ENCODE measurements at places on chromosomes 11 and 22.

DNA sequence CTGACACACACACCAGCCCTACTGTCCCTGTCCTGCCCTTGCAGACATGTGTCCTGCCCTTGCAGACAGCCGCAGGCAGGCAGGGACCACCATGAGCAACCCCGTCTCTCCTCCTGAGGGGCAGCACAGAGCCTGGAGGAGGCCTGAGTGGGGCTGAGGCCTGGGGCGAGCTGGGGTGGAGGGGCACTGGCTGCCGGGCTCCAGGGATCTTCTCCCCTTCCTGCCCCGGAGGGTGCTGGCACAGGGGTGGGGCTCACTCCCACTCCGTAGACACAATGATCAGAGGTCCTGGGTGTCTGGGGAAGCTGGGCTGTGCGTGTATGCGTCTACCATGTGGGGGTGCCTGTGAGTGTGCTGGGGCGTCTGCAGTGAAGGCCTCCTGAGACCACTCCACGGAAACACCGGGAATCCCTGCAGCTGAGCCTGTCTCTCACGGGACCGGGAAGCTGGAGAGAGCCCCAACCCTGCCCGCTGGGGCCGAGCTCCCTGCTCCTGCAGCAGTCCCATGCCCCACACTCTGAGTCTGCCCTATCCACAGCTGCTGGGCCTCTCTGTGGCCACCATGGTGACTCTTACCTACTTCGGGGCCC is 588 bp downstream of the TSPAN32 start:
- DNase-seq, result no peak

DNA sequence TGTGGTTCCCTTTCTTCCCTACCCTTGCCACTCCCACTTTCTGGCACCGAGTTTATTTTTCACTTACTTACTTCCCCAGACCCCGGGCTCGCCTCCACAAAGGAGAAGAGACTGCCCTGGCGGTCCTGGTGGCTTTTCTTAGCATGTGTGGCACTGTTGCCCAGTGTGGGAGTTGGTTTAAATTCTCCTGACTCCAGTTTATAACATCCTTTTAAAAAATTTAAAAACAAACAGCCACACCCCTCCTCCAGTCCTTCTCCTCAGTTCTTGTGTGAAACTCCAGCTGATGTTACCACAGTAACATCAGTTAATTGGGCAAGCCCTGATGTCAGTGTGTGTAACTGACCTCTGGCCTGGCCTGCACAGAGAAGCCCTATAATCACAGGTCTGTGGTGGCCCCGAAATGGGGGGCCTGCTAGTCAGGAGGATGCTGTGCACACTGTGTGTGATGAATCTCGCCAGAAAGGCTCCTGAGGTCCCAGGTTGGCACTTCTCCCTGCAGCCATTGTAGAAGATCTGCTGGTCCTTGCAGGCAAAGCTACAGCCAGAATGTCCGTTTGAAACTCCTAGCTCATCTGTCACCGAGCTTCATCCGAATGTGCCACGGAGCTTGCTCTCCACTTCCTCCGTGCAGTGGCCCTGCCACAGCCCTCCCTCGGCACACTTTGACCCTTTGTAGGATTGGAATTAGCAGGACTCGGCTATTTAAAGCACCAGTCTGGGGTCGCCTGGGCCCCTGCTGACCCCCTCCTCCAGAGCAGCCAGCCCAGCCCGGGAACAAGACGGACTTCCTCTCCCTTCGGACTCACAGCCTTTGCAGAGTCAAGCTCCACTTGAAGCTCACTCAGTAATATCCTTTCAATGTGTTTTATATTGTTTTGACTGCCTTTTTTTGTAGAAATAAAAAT is 7.6 kb downstream of the YDJC start:
- peak; percentile 51 for DNase-seq

DNA sequence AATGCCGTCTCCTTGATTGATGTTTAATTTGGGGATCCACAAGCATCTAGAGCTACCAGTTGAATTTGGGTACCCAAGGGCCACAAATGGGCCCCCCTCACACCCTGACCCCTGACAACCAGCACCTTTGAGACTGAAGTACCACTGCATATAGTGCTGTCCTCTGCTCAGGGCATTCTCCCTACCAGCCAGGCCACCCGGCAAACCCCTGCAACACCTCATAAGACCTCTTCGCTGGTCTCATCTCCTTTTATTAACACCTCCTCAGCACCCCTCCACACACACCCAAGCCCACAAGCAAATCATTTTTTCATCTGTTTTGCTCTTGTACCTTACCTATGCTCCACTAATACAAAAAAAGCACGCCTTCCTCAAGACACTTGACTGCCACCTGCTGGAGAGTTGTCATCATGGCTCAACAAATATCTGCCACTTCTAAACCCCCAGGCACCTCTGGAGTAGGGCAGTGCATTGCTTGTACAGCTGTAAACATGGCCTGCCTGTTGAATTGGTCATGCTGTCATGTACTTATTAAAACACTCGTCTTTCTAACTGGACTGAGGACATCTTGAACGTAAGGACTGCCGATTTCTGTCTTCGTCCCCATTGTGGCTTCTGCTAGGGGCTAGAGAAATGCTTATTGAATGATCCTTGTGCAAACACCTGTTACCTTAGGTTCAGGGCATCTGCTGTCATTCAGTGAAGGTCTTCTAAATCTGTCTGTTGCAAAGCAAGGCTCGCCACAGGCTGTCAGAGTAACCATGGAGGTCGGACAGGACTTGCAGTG is 66.5 kb downstream of the BMAL1 start:
- DNase-seq, result peak; percentile 79

GRCh38 chr22:20952544-20953341 is 14.3 kb upstream of the AIFM3 start:
- no peak for DNase-seq

DNA sequence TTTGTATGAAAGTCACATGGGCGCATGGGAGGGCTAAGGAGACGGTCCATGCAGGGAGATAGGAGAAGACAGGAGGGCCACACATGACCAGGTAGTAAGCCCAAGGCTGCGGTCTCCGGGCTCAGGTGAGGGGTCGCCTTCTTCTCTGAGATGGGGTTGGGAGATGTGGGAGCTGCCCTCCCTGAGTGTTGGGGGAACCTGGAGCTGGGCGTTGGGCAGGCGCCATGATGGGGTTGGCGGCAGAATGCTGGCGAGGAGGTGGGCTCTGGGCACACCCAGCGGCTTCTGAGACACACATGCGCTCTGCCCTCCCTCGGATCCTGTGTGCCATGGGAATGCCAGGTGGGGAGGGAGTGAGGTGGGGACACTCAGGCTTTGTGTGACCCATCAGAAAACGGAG is 254.8 kb downstream of the TBC1D22A start:
- no peak for DNase-seq

- DNase-seq, result peak; percentile 29
Observed at GRCh38 chr11:119205080-119205479, 1.1 kb upstream of the CBL start.

DNA sequence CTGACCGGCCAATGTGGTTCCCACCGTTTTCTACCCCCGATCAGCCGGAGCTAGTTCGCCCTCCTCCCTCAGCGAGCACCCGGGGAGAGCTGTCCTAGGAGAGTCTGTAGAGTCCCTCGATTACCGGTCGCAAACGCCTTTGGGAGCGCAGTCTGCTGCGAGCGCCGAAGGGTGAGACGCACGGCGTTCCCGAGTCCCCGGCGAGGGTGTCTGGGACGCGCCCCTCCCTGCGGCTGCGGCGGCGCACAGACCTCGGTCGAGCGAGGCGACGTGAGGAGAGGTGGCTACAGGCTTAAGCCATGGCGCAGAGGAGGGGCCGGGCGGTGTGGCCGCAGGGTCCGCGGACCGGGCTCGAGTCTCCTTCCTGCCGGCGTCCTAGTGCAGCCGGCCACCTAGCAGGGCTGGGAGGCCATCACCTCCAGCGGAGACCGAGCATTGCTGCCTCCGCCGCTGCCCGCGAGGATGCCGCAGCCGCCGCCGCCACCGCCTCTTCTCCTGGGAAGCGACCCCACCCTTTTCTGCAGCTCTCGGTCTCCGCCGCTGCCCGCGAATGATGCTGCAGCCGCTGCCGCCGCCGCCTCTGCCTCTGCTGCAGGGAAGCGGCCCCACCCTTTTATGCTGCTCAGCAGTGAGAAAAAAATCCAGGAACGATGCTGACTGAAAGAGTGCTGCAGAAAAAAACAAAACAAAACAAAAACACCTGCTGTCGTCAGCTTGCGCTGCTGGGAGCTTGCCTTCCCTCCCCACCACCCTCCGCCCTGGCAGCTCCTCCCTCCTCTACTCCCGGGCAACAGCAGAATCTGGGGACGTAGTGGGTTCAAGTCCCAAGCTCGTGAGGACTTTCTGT is at the start of gene MAP6:
MAP6 (minus strand) TSS at position 588 of the 847 bp plus-strand sequence. CDS start 669 bp downstream, outside the sequence.
- DNase-seq, result no peak

DNA sequence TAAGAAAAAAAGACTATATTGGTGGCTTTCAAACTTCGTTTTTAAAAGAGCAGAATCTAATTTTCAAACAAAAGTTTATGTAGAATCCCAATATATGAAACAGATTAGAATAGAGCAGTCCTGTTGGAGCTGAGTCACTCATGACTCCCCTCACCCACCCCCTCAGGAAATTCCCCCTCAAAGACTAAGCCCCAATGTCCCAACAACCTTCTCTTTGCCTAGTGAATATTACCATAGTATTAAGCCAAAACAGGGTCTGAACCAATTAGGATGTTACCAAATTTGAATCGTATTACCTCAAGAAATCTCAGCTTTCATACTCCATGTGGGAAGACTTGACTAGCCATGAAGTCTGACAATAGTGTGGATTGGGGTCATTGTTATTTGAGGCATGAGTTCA is 7.8 kb upstream of the PIWIL4 start:
- DNase-seq, result no peak

GRCh38 chr11:11157185-11157584 is 195.9 kb downstream of the CSNK2A3 start:
- DNase-seq, result peak; percentile 67

- DNase-seq, result peak; percentile 18
Observed at GRCh38 chr11:104060820-104061219, 24.4 kb downstream of the DDI1 start.

DNA sequence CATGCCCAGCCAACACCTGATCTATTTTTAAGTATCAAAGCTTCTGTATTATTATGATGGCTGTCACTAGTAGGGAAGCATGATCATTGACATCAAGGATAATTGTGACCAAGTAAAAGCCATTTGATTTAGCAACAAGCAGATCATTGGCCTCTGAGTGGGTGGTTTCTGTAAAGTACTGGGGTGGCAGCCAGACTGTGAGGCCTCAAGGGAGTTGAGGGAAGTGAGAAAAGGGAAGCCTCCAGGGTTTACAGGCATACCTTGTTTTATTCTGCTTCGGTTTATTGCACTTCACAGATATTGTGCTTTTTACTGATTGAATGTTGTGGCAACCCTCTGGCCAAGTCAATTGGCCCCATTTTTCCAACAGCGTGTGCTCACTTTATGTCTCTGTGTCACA is 60.1 kb downstream of the PRR5L start:
- peak; percentile 63 for DNase-seq

DNA sequence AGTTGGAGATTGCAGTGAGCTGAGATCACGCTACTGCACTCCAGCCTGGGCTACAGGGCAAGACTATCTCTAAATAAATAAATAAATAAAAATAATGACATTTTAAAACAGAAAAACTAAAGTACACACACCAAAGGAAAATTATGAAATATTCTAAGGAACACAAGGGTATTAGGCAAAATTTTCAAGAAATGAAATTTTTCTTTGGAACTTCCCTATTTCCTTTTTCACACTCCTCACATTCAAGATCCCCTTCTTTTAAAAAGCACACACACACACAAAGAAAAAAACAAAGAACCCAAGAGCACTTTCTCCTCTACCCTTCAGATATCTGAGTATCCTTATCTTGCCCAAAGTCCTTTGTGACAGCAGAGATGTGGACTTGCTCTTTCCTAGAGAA is 92.8 kb downstream of the CCDC73 start:
- no peak for DNase-seq

- peak; percentile 58 for DNase-seq
Observed at GRCh38 chr11:14773755-14774154, 118.3 kb downstream of the CYP2R1 start.

- DNase-seq, result no peak
Observed at GRCh38 chr11:12091956-12092558, 18.3 kb upstream of the MICAL2 start.

DNA sequence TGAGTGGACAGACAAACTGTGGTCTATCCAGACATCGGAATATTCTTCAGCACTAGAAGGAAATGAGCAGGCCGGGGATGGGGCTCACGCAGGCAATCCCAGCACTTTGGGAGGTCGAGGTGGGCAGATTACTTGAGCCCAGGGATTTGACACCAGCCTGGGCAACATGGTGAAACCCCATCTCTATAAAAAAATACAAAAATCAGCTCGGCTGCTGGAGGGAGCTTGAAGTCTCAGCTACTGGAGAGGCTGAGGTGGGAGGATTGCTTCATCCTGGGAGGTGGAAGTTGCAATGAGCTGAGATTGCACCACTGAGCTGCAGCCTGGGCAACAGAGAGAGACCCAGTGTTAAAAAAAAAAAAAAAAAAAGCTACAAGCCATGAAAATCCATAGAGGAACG is 8.0 kb upstream of the CTSD start:
- no peak for DNase-seq

DNA sequence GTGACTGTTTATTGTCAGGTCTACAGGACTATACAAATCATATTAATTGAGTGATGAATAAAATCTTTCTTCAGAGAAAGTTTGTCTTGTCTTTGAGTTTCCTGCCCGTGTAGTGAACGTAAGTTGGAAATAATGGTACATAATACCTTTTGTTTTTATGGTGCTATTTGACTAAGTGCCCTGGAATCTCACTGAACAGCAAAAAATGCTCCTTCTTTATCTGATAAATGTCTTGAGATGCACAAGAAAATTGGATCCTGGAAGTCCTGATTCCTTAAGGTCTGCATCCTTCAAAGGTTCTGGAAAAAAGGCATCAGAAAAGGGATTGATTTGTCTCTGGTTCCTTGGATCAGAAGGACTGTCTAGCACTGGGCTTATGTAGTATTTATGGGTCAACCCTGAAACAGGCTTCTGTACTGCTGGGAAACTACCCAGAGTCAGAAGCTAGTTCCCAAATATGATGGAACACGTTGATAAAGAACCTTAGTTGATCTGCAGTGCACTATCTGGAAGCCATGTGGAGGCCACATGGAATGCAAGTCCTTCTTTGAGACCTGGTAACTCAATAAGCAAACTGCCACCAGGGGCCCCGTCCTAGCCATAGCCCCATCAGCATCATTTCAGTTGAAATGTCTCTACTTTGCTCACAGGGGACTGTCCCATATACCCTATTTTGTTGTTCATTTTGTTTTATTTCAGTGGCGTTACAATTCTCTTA is 100.6 kb upstream of the CD44 start:
- no peak for DNase-seq

DNA sequence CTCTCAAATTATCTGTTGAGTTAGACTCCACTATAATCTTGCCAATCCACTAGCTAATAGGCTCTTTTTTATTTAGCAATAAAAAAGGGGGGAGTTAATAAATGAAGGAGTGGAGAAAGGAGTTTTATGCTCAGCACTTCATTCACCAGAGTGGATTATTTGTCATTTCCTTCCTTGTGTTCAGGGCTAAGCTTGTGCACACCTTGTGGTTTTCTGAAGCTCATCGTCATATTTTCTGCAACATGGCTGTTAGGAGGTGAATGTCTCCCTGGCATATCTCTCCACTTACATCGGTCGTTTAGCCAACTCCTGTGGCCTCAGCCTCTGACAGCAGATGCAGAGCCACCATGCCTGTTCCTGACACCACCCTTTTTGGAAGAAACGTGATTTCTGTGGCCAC is 83.9 kb upstream of the MTNR1B start:
- DNase-seq, result no peak

GRCh38 chr22:22139364-22139763 is 105.2 kb upstream of the VPREB1 start:
- DNase-seq, result no peak

All from Kasumi-1 (cell line).